ENCODE measurements at places on chromosomes 1 and 21. TPM values are rescaled to one million over a fixed set of nuclear protein-coding genes. Genes with fewer than 3 reads are reported as not detected.

DNA sequence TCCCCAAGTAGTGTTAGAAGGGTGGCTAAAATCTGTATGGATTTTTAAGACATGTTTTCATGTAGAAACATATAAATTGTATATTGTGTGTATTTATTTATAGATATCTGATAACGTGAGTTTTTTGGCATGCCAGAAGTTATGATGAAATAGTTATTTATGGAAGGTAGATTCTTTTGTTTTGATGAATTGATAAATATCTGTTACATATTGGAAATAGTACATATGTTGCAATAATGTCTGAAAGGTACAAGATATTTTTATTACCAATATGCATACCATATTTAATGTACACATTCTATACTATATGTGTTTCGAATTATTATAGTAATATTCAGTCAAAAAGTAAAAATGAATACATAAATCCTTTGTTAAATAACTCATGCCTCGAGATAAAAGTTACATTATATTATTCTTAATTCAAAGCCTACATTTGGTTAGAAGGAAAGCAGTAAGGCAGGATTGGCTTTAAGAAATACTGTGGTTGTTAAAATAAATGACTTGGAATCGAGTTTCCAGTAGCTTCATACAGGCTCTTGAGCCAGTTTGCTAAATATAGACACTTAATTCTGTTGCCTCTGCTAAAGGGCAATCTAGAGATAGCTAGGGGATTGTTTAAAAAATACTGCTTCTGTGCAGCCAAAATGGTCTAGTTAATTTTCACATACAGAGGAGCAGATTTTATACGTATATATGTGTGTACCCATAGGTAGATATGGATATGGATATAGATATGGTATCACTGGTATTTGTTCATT lies 1175.1 kb upstream of the B3GALT2 start:
- no peak for DNase-seq

The PAX7 gene
- not detected for total RNA-seq

The HSPA6 gene
- total RNA-seq, result 6.7 TPM

DNA sequence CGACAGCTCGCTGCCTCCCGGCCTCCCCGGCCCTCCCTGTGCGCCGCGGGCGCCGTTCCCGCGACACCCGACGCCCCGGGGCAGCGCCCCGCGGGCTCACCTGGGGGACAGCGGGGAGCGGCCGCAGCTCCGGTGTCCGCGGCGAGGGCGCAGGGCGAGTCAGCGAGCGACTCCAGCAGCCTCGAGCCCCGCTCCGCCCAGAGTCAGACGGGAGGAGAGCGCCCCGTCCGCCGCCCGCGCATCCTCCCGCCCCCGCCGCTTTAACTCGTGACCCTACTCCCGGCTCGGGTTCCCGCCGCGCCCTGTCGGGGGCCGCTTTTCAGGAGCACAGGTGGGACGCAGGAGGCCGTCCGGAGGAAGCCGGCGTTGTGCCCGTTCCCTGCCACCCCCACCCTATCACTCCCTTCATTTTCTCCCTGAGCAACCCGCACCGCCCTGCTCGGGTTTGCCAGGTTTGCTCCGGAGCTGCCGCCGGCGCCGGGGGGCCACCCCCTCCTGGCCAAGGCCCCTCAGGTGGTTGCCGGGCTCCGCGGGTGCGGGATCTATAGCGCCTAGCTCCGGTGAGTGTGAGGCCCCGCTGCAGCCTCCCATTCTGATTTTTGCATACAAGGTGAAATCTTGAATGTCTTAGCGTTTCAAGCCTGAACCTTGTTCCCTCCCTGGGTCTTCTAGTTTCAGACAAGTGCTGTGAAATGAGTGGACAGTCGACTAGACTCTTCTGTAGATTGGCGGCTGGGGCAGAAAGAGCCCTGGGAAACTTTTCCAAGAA lies at the start of gene MCOLN3:
Gene MCOLN3 (minus strand): TSS at position 205 of the 769 bp plus-strand sequence. CDS start 3,140 bp downstream, outside the sequence.
- DNase-seq, result no peak

GRCh38 chr1:180791806-180792205 lies 120.9 kb upstream of the KIAA1614 start:
- no peak for DNase-seq

DNA sequence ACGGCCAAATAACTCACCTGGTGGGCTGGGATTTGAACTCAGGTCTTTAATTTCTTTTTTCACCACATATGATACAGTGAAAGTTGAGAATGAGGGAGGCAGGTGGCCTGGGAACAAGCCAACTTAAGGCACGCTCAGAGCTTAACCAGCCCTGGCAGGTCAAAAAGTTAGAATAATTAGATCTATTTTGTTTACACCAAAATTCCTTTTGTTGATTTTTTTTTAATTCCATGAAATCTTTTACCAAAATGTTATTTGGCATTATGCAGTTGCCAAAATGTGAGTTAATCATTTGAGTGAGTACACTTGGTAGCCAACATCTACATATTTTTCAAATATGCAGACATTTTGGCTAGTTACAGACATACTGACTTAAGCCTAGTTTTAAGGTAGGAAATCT lies 36.8 kb downstream of the LHX8 start:
- no peak for DNase-seq

DNA sequence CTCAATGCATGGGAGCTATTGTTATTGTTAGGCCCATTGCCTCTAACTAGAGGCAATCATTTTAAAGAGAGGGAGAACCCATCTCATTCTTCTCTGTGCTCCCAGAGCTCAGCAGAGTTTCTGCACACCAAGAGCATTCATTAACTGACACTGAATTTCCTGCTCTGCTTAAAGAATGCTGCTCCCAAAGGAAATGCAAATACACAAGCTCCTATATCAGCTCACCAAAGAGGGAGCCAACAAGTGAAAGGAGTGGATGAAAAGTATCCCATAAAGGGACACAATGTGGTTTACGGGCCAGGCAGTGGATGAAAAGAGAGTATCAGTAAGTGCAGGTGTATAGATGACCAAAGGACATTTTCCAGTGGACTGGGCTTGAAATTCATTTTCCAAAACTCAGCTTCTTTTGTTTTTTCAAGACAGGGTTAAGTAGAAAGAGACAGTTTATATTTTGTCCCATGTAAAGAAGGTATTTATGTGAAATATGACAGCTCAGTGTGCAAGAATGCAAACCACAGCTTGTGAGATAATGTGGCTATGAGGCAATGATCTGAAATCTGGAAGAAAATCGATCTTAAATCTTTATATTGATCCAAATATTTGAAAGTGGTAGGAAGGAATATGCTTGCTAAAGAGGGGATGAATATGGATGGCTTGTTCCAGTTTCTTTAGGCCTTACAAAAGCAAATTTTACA lies 207.7 kb upstream of the CAMK1G start:
- no peak for DNase-seq

The SHE gene
- total RNA-seq, result 17.9 TPM

DNA sequence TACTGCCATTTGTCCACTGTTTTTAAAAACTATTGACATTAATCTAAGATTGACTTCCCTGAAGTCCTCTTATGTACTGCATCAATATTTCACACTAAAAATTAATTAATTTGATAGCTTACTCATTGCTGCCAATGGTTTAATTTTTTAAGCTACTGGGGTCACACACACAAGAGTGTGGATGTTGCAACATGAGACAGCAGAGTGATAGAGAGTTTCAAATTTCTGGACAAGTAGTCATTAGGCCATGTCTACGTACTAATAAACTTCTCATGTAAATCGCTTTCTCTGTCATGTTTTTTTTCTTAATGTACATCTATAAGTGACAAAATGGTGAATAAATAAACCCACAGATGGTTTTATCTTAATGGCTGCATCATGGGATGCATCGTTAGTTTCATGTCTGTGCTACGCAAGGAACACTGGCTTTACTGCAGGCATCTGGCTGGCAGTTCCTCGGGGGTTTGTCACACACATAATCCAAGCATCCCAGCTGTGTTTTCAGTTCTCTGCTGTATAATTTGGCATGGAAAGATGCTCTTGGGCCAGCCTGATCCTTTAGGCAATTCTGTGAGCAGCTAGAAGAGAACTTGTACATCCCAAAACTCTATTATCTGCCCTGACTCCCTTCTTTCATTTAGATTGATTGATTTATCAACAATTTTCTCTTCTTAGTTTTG lies 16.4 kb upstream of the CHODL start:
- DNase-seq, result no peak

The CELA2B gene
- not detected for total RNA-seq

GRCh38 chr1:167016100-167016750 lies 27.1 kb downstream of the MAEL start:
- DNase-seq, result no peak

DNA sequence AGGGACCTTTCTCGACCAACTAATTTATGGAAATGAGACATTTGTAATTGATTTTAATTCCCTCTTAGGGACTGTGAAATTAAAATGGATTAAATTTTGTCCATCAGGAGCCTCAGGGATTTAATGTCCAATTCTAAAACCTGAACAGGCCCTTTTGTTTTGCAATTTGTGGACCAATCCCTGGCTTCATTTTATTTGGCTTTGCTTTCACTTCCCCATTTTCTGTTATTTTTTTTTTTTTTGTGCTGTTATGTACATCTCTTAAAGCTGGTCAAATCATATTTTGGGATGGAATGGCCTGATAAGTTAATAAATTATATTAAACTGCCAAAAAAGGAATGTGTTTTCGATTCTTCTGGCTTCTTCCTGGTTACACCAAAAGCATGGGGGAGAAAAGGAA lies 28.9 kb downstream of the ZSCAN20 start:
- no peak for DNase-seq

GRCh38 chr1:38062361-38063288 lies 16.0 kb upstream of the POU3F1 start:
- no peak for DNase-seq

The HMCN1 gene
- 13.3 TPM for total RNA-seq

DNA sequence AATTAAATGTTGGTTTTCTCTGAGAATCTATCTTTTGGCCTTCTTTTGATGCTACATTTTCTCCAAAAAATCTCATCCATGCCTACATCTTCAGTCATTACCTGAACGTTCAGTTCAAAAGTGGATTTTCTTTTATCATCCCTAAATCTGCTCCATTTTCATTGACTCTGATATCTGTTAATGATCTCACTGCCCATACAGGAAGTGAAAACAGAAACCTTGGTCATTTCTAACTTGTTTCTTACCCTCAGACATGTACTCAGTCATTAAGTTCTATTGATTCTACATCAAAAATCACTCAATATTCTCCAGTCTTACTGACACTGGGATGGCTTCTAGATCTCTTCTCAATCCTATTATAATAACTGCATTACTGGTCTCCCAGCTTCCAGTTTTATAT lies 22.7 kb downstream of the PRKACB start:
- DNase-seq, result no peak

The KCNJ15 gene
- total RNA-seq, result 2.4 TPM

- no peak for DNase-seq
Measured at GRCh38 chr1:241560849-241561187, 28.6 kb downstream of the KMO start.

DNA sequence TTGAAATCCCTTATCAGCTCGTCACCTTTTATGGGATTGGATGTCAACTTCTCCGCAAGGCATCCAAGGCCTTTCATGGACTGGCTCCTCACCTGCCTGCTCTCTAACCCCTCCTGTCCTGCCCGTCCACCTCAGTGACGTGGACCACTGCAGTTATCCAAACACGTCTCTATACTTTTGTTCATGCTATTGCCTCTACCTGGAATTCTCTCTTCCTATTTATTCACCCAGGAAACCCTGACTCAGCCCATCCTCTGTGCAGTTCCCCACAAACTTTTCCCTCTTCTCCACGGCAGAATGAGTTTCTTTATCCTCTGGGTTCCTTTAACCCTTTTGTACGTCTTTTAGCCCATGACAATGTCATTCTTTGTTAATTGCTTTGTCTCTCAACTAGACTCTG lies 5.1 kb upstream of the UTP25 start:
- no peak for DNase-seq

- DNase-seq, result no peak
Measured at GRCh38 chr1:83033682-83034081, 965.2 kb downstream of the TTLL7 start.

The RAB7B gene
- 2.4 TPM for total RNA-seq

DNA sequence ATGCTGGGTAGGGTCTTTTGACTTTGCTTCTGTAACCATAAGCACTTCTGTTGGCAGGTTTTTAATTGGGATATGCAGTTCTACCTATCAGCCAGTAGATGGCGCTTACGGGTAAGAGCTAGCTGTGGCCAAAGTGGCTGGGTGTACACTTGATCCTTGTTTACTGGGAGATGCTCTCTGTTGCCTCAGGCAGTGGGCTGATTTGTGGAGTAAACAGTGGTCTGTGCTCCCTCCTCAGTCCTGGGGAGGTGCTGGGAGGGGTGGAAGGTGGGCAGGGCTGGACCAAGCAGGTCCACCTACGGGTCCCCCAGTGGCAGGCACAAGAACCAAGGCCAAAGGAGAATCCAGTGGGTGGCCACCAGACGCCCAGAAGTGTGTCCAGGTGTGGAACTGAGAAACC lies 43.4 kb downstream of the RALGPS2 start:
- no peak for DNase-seq

DNA sequence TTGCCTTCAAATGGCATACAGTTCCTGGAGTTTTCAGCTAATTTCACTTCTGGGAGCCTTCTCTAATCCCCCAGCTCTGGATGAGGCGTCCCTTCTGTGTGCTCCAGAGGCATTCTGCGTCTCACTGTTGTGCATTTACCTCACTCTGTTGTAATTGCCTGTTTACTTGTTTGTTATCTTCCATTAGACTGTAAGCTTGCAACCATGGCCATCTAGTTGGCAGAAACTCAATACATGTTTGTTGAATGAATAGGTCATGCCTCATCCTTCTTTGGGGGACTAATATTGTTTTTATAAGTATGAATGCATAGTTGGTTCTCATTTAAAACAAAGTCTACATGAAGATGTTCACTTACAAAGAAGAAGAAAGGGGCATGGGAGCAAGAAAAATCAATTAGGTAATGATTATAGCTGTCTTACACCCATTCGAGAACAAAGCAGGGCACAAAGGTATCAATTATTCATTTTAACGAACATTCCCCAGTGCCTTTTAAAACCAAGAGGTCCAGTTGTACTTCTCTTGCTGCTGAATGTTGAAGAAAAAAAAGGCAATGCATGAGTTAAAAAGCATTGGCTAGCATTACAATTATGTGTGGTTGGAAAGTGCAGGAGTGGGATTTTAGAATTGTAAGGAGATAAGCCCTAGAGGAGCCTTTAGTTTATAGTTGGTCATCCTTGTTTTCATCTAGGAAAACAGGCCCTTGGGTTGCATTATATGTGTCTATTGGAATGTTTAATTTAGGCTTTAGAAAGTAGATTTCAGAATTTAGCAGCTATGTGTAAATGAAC lies 6.0 kb downstream of the RGL1 start:
- no peak for DNase-seq

The ATP1A2 gene
- total RNA-seq, result 173 TPM

GRCh38 chr1:155048449-155049334 lies 2.4 kb upstream of the ADAM15 start:
- no peak for DNase-seq
